ENCODE measurements at places on chromosomes 3 and 15.

DNA sequence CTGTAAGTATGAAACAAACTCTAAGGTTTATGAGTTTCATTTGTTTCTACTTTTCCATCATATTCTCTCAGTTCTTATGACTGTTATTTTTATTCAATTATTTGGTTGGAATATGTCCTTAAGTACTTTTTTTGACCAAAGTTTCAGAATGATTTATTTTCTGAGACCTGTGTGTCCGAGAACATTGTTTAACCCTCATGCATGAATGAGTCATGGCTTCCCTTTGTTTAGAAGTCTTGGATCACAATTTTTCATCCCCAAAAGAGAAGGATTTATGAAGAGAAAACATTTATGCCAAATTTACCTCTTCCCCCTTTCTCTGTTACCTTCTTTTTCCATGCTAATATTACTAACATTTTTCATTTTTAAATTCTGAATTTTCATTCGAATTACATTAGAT lies 518.0 kb upstream of the NR2F2 start:
- no peak for DNase-seq

GRCh38 chr3:56051052-56051451 lies 417.2 kb downstream of the ERC2 start:
- no peak for DNase-seq

DNA sequence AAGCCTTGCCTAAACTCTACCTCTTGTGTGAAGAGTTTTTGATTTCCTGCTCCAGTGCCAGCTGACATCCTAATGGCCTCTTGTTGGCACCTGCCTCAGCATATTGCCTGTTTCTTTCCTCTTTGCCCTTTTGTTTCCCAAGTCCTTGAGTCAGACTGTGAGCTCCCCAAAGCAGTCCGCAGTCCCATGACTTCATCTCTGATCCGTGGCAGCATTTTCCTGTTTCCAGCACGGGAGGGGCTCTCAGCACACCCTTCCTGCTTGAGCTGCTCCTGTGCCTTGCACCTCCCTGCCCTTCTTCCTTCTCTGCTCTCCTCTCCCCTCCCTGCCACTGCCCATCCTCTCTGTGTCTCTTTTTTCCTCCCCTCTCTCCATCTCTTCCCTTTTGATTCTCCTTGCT lies 179.6 kb downstream of the EPHB1 start:
- DNase-seq = no peak

- DNase-seq = no peak
These were observed 1.1 kb upstream of the PYGO1 start for GRCh38 chr15:55589287-55589686.

GRCh38 chr15:48052946-48053345 lies 67.8 kb upstream of the SLC24A5 start:
- no peak for DNase-seq

GRCh38 chr3:194675081-194675640 lies 3.2 kb upstream of the LSG1 start:
- DNase-seq = no peak

GRCh38 chr15:33448961-33449606 lies 138.3 kb downstream of the RYR3 start:
- DNase-seq = no peak

DNA sequence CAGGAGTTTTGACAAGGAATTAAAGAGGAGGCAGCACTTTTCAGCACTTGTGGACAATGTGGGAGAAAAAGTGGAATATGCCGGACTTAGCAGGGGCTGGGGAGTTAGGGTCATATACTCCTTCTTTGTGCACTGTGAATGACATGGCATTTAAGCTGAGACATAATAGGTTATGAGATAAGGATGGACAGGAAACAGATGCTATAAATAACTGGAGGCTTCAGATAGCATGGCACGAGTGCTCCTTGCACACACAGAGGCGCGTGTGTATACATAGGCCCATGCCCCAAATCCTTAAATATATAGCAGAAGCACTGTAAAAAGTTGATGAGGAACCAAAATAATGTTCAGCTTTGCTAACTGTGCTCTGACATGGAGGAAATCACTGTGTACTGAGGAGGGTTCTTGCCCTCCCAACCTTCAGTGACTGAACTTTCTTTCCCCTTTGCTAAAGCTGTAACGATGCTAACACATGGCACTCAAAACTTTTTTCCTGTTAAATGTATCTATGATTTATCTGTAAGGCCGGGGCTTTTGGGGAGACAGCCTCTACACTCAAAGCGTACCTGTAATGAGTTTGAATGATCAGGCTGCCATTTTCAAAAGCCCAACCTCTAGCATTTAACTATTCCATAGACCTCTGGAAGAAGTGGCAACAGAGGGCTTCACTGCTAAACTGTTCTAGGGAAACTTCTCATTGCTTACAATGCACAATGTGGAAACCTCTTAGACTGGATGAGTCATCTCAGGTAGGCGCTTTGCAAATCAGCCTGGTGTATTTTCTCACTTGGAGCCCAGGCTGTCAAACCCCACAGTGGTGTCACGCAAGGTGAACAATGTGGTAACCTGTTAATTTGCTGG lies 784.6 kb downstream of the NR2F2 start:
- no peak for DNase-seq

- no peak for DNase-seq
These were observed 64.5 kb downstream of the PCSK6 start for GRCh38 chr15:101424984-101425383.

DNA sequence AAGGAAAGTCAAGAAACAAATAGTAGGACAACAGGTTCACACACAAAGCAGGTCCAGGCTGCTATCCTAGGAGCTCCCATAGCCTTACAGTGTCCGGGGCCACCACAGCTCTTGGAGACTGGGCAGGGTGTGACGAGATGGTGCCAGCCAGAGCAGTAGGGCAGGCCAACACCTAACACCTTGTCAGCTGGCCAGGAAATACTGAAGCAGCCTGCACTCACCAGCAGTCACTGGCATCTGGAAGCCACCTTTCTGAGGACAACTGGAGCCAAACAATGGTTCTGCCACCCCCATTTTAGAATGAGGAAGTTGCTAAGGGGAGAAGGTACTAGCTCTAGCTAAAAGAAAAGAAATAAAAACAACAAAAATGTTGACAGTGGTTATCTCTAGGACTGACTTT lies 47.2 kb downstream of the CCDC12 start:
- DNase-seq = no peak

- no peak for DNase-seq
These were observed 33.0 kb upstream of the NR2E3 start for GRCh38 chr15:71777216-71777943.

DNA sequence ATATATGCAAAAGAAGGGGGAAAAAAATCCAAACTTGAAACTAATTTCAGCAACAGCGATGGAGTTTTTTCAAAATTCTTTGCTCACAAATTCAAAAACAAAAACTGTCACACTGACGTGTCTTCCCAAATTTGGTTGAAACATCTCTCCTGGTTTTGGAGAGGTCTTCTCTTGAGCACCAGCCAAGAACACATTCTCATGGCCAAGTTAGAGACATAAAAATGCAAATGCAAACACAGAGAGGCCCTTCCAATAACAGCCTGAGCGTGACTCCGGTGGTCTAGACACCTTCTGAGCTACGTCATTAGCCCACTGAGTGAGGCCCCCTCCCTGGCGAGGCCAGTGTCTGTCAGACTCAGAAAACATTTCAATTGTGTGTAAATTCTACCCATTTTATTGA lies 436.0 kb upstream of the PROK2 start:
- DNase-seq = no peak

GRCh38 chr3:171666516-171666915 lies 143.8 kb downstream of the PLD1 start:
- no peak for DNase-seq

DNA sequence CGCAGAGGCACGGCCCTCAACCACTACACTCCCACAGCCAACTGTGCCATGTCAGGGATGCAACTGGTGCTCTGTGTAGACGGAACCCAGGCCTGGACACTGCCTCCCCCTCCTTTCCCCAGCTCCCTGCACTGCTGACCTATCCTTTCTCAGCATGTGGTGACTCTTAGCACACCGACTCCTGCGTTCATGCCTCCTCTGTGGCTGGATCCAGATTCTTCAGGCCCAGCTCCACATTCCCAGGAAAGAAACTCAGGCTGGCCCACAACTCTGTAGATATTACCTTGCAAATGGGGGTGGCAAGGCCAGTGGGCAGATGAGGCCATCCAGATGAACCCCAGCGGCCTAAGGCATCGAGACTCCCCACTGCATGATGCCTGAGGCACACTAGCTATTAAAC lies 272.7 kb downstream of the OCA2 start:
- no peak for DNase-seq

- no peak for DNase-seq
These were observed 3.1 kb downstream of the PLXNA1 start for GRCh38 chr3:126986001-126986400.

GRCh38 chr3:88311826-88312225 lies 162.1 kb downstream of the C3orf38 start:
- no peak for DNase-seq

DNA sequence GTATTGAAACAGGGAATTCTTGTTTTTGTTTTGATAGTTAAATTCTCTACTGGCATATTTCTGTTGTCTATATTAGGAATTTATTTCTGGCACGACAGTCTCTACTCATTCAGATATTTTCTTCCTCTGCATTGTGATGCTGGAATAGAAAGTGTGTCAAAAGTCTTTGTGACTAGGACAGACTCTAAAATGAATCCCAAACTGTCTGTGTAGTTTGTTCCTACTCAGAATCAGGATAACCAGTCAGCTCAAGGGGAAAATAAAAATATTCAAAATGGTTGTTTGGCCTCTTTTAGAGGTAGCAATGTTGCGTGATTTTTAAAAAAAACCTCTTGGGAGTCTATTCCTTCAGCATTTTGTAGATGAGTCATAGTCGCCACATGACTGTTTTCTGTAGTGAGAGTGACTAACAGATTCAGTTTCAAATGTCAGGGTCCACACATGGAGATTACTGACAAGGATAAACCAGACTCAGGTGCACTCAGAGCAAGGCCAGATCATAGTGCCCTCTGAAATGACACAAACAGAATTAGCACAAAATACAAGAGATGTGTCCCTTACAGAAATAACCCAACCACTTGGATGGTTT lies 13.1 kb downstream of the SLC7A14 start:
- no peak for DNase-seq

DNA sequence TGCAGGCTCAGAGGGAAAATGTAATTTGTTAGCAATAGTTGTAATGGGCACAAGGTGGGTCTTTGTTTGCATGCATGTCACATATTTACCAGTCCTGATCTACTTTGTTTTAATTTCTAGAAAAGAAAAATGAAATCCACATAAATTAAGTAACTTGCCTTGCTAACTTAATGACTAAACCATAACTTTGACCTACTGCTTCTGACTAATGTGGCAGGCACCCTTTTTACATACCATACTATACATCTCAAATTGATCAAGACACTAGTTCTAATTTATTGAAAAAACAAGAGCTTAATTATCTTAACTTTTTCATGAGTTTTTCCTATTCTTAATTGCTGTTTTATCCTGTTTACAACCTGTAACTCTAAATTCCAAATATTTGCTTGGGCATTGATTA lies 93.2 kb downstream of the ATP11B start:
- no peak for DNase-seq

DNA sequence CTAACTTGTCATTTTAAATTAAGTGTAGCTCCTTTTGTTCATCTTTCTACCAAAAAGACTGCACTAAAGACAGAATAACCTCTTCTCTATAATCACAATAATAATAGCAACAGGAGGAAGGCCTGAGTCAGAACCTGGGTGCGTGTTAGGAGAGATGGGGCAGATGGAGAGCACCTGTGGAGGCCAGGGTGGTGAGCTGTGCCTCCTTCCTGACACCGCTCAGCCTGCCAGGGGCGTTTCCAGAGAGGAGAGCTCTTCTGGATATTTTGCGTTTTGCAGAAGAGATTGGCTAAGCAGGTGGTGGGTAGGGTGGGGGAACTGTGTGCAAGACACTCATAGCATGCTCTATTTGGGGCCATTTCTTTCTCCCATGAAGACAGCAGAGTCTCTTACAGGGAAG lies 83.5 kb downstream of the MEGF11 start:
- DNase-seq = no peak

GRCh38 chr3:197549261-197549885 lies 6.4 kb downstream of the BDH1 start:
- no peak for DNase-seq

DNA sequence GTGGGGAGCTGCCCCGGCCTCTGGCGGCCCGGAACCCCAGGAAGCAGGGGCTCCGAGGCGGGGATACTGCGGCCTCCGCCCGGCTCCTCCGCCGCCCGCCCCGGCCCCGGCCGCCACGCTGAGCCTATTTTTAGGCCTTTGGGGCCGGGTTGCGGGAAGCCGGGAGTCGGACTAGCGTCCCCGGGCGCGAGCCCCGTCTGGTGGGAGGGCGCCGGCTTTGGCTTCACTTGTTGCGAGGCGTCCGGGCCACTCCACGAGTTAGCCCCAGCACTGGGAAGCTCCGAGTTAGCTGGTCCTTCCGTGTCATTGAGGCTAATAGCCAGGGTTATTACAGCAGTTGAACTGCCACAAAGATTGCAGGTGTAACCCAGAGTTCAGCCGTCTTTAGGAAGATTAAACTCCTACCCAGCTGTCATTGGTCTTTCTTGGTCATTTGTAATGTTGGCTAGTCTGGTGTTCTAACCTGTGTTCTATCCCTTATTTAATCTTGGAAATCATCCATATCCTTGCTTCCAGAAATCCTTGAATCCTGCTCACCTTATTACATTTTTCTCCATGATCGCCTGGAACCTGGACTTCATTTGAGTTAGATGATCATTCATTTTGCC lies 791 bp downstream of the GYG1 start:
- DNase-seq = no peak

DNA sequence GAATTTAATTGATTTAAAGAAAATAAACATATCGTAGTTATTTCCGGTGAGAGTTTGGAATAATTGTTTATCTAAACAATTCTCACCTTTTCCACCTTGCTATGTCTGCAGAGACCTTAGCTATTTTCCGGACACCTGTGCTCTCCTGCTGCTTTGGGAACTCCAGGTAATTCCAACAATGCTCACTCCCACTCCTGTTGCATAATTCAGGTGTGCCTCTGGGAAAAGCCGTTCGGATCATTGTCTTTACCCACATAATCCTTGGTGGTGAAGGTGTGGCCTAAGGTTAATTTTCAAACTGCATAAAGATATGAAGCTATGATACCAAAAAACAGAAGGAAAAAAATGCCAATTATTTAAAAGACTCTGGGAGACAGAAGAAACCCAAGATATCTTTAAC lies 59.4 kb downstream of the LDHAL6B start:
- DNase-seq = no peak

DNA sequence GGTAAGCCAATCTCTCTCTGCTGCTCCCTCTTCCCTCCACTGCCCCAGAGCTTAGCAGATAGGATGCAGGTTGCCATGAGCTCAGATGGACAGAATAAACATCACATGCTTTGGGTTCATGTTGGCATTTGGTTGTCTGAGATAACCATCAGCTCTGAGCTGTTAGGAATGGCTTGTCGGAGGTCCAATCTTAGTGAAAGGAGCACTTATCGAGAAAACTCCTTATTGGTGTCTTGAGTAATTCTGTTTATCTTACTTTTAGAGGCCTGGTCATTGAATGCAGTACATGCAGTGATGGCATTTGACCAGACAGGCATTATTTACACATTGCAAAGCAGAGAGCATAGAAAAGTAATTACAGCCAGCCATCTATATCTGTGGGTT lies 99.7 kb downstream of the CEMIP start:
- DNase-seq = no peak

- DNase-seq = no peak
These were observed 88.9 kb downstream of the SUCNR1 start for GRCh38 chr3:151962352-151962751.

Measured in activated naive CD8-positive, alpha-beta T cell treated with anti-CD3 and anti-CD28 coated beads, Interleukin-2, amount 10 ng/mL, durations not matched to agents 7 days and 5 days (primary cell).